Activated CD4-positive, alpha-beta T cell treated with anti-CD3 and anti-CD28 coated beads, Interleukin-2, amount 50 U/mL, for 24 hours (primary cell): ENCODE measurements at places on chromosomes 12 and 14.

GRCh38 chr14:25150401-25150800 is 100.5 kb upstream of the STXBP6 start:
- DNase-seq, result no peak

GRCh38 chr12:126644236-126645020 is 1579.2 kb downstream of the AACS start:
- no peak for DNase-seq

DNA sequence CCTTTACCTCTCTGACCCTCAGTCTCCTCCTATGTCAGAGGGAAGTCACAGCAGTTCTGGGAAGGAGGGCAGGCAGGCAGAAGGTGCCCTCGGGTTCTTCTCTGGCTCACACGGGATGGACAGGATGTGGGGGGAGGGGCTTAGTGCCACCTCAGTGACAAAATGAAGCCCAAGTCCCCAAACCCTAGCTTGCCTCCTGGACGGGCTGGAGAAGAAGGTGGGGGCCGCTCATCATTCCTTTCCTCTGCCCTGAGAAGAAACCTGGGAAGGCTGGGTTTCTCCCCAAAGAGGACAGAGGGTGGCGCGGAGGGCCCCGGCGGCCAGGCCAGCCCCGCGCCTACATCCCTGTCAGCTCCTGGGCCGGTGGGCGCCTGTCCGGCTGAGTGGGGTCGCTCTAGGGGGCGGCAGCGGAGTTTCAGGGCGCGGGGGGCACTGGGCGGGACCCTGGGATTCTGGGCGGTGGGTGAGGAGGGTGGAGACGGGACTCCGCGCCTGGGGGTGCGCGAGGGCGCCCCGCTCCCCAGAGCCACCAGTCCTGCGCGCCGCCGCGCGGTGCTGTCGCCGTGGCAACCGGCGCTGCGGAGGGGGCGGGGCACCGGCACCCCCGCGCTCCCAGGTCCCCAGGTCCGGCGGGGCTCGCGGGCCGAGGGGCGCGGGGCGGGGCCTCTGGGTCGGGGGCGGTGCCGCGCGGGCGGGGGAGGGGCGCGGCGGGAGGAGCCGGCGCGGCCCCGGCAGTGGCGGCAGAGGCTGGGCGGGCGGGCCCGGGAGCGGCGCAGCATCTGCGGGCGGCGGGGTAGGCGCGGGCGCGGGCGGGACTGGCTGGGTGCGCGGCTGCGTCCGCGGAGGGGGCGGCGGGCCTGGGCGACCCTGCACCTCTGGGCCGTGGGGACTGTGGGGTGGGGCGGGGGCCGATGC is at the start of gene TMEM121:
TMEM121 (plus strand) TSS at position 723 of the 915 bp plus-strand sequence. CDS start 2,252 bp downstream, outside the sequence.
- DNase-seq, result no peak

- no peak for DNase-seq
Measured at GRCh38 chr12:32548691-32549281, 130.3 kb upstream of the DNM1L start.

DNA sequence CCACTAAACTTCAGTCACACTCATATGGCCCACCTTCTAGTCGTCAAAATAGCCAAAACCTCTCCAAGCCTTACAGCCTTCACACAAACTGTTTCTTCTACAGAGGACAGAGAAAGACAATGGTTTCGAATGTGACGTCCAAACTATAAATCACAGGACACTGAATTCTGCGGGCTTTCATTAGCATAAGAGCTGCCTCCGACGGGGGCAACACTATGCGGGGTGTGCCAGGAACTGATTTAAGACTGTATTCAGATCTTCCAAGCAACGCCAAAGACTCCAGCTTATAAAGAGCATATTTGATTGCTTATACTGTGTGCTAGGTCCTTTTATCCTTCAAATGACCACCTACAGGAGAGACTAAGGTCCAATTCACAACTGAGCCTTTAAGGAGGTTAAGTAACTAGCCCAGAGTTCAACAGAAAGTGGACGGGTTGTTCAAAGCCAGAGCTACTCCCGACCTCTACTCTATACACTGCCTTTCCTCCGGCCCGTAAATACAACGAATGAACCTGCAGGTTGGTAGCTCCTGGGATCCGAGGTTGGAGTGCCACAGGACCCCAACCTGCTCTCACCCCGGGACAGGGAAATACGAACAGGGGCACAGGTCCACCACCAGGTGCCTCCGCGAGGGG is 575 bp downstream of the L2HGDH start:
- no peak for DNase-seq

- DNase-seq, result no peak
Measured at GRCh38 chr12:75978677-75979076, 52.9 kb downstream of the PHLDA1 start.

GRCh38 chr12:77299001-77299400 is 233.6 kb upstream of the E2F7 start:
- DNase-seq, result no peak

GRCh38 chr12:15984097-15984800 is 73.1 kb downstream of the DERA start:
- no peak for DNase-seq

DNA sequence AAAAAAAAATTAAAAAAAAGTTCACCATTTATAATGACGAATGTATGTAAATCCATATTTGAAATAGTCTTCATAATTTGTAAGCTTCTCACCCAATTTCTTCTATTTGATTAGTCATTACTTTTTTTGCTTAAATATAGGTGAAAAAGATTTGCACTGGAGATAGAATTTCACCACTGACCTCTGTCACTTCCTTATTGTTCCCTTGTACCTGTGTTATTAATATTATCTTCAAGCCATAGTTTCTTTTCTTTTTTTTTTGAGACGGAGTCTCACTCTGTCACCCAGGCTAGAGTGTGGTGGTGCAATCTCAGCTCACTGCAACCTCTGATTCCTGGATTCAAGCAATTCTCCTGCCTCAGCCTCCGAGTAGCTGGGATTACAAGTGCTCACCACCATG is 15.8 kb downstream of the TEP1 start:
- no peak for DNase-seq

DNA sequence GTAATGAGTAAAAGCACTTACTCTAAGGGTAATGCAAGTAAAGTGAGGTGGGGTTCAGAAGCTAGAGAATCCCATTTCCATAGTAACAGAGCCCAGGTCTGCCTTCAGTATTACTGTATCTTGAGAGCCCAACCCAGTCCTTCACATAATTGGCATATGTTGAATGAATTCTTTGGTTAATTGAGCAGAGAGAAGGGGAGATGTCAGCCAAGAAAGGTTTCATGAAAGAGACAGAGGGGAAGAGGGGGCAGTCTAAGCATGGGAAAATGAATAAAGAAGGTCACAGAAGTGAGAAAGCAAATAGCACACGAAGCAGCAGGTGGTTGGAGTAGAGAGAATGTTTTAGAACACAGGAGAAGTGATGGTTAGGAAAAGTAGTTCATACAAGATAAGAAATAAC is 371.1 kb downstream of the SEC23A start:
- no peak for DNase-seq

DNA sequence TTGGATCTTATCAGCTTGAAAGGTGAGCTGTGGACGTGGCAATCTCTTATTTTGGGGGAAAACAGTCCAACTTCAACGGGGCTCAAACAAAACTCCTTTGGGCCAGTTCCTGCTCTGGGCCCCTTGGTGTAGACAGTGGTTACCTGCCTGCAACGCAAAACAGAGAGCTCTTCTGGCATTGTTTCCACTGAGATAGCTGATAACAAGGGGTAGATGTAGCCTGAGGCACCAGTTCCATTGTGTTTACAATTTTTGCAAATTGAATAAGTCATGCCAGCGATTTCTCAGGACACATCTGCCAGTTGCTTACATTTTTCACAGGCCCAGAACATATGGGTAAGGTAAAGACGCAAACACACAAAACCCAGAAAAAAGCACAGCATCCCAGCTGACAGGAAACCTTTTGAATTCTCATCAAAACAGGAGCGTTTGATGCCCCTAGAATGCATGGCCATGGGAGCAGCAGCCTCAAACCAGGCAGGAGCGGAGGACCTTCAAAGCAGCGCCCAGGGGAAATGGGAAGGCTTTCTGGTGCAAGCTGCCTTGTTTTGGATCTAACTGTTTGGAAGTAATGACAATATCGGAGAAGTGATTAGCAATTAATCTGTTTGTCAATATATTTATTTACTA is 259.7 kb downstream of the AACS start:
- no peak for DNase-seq

GRCh38 chr12:114504311-114504710 is 98.4 kb upstream of the TBX5 start:
- DNase-seq, result no peak

DNA sequence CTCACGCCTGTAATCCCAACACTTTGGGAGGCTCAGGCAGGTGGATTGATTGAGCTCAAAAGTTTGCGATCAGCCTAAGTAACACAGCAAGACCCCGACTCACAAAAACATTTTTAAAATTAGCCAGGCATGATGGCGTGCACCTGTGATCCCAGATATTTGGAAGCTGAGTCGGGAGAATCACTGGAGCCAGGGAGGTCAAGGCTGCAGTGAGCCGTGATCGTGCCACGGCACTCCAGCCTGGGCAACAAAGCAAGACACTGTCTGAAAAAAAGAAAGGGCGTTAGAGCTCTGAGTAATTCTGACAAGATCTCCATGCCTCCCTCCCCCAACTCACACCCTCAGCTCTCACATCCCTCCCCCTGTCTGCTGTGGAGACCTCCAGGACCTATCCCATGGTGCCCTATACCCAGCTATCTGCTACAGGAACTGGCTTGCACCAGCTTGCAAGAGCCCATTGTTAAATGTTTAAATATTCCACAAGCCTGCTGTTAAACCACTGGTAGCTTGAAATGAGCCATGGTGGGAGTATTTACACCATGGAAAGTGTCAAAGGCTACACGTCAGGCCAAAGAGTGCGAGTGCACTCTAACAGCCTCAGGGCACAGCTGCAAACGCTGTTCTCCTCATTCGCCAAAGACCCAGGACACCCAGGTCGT is 35.1 kb upstream of the PPP2R5C start:
- DNase-seq, result no peak

- no peak for DNase-seq
Measured at GRCh38 chr14:77212943-77213678, 31.5 kb downstream of the TMEM63C start.

DNA sequence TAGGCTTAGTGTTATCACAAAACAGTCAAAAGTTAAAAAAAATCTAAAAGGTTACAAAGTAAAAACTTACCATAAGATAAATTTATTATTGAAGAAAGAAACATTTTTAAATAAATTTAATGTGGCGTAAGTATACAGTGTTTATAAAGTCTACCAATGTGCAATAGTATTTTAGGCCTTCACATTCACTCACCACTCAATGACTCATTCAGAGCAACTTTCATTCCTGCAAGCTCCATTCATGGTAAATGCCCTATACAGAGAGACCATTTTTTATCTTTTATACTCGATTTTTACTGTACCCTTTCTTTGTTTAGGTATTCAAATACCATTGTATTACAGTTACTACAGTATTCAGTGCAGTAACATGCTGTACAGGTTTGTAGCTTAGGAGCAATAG is 124.5 kb downstream of the ANO4 start:
- DNase-seq, result no peak

- DNase-seq, result no peak
Measured at GRCh38 chr14:29321646-29322045, 555.1 kb downstream of the FOXG1 start.

DNA sequence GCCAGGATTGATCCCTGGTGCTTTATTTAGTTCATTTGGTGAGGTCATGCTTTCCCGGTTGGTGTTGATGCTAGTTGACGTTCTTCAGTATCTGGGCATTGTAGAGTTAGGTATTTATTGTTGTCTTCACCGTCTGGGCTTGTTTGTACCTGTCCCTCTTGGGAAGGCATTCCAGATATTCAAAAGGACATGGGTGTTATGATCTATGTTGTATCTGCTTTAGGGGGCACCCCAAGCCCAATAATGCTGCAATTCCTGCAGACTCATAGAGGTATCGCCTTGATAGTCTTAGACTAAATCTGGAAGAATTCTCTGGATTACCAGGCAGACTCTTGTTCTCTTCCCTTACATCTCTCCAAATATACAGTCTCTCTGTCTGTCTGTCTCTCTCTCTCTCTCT is 42.1 kb downstream of the AK7 start:
- no peak for DNase-seq

DNA sequence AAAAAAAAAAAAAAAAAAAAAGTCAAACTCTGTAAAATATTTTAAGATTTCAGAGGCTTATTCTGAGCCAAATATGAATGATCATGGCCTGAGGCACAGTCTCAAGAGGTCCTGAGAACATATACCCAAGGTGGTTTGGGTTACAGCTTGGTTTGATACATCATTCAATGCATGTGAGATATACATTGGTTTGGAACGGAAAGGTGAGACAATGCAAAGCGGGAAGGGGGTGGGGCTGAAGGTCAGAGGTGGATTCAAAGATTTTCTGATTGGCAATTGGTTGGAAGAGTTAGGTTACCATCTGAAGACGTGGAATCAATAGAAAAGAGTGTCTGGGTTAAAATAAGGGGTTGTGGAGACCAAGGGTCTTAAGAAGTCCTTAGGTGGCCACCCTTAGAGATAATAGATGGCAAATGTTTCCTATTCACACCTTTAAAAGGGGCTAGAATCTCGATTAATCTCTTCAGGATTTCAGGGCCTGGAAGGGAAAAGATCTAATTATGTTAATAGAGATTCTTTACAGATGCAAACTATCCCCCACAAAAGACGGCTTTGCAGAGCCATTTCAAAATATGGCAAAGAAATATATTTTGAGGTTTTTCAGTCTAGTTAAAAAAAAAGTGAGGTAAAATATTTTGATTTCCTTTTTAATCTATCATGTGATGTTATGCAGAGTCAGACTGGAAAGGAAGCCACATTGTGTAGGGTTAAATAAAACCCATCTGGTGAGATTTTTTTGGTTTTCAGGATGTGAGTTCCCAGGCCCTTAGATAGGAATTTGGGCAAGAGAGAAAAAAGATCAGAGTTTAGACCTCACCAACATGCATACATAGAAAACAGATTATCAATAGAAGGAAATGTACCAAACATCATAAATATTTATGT is 173.8 kb upstream of the CNOT2 start:
- no peak for DNase-seq

GRCh38 chr12:124689631-124690030 is 122.2 kb upstream of the NCOR2 start:
- DNase-seq, result no peak

DNA sequence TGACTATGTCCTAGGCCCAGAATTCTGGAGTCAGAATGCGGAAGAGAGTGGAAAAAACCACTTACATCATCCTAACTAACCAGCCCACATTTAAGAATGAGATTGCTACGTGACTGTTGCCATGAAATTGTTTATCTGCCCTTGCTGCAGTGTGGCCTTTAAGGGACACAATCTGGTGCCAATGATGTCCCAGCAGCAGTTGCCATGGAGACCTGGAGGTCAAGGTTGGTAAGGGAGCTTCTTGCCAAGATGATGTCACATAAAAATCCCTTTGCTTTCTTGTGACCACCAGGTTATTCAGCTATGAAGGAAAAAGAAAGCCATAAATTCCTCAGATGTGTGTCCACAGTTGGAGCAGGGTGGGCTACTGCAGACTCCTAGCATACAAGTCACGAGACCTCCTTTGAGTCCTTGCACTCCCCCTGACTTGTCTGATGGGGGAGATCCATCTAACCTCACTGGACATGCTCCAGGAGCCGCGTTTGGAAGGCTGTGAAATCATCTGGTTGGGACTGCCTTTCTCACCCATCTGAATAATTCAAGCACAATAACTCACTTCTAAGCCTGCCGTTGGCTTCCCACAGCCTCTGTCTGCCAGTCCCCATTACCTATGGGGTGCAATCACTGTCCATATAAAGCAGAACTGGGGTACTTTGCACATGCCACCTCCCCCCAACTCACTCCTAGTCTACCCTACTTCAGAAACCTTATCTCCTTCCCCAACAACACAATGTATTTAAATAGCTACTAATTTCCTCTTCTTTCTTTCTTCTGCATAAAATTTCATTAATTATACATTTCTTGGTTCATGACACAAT is 165.6 kb downstream of the ZFP36L1 start:
- no peak for DNase-seq

- no peak for DNase-seq
Measured at GRCh38 chr12:40197590-40197989, 27.2 kb upstream of the LRRK2 start.
